Endothelial cell of umbilical vein (primary cell): ENCODE measurements at places on chromosomes 5 and 9.

DNA sequence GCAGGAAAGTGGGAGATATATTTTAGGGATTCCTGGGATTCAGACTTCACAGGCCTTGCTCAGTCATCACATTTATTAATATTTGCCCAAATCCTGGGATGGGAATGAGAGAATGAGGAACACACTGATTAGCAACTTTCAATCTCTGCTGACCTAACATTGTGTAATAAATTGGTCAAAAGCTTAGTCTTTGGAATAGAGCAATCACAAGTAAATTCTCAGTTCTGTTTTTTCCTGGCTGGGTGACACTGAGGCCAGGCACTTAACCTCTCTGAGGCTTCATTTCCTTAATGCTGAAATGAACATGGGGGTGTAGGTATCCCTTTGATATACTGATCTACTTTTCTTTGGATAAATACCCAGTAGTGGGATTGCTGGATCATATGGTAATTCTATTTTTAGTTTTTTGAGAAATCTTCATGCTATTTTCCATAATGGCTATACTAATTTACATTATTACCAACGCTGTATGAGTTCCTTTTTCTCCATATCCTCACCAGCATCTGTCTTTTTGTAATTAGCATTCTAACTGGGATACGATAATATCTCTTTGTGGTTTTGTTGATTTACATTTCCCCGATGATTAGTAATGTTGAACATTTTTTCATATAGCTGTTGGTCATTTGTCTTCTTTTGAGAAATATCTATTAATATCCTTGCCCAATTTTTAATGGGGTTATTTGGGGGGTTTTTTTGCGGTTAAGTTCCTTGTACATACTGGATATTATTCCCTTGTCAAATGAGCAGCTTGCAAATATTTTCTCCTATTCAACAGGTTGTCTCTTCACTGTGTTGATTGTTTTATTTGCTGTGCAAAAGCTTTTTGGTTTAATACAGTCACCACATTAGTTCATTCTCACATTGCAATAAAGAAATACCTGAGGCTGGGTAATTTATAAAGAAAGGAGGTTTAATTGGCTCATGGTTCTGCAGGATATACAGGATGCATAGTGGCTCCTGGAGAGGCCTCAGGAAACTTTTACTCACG lies 36.8 kb upstream of the NIPBL start:
- DNase-seq: no peak

- no peak for DNase-seq
Observed at GRCh38 chr5:129041196-129041881, 53.2 kb upstream of the ISOC1 start.

DNA sequence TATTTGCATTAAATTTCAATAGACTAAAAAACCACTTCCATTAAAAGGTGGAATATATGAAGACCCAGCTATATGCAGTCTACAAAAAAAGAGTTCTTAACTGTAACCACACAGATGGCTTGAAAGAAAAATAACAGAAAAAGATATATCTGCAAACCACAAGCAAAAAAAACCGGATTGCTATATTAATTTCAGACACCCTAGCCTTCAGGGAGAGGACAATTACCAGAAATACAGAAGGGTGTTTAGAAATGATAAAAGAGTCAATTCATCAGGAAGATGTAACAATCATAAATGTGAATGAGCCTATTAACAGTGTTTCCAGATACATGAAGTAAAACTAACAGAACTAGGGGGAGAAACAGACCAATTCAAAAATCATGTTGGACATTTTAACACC lies 56.9 kb upstream of the SMIM23 start:
- no peak for DNase-seq

GRCh38 chr9:129702589-129703520 lies 37.4 kb downstream of the PRRX2 start:
- DNase-seq: no peak

GRCh38 chr9:85322592-85322991 lies 419.2 kb downstream of the AGTPBP1 start:
- DNase-seq: no peak

- DNase-seq: no peak
Observed at GRCh38 chr5:95029569-95030366, 255.1 kb downstream of the MCTP1 start.

GRCh38 chr9:130173666-130173983 lies 1.4 kb downstream of the NCS1 start:
- no peak for DNase-seq

GRCh38 chr5:135823881-135824280 lies 10.6 kb upstream of the SLC25A48 start:
- DNase-seq: no peak

GRCh38 chr9:137515338-137515724 lies 34.9 kb downstream of the PNPLA7 start:
- no peak for DNase-seq

DNA sequence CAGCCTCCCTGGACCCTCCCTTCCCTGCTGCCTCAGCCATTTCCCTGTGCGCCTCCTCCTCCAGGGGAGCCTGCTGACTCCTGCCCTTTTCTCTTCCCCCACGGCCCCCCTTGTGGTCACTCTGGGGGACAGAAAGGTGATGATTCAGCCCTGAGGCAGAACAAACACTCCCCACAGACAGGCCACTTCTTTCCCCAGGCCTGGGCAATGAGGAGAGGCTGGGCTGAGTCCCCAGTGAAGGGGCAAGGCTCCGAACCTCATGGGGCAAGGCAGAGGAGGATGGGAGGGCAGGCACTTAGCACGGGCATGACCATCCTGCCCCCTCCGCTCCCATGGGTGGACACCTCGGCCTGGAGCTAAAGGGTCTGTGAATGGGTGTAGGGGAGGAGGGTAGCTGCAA lies 21.0 kb downstream of the CSF1R start:
- no peak for DNase-seq

GRCh38 chr5:570886-571285 lies 41.3 kb upstream of the CEP72 start:
- no peak for DNase-seq

DNA sequence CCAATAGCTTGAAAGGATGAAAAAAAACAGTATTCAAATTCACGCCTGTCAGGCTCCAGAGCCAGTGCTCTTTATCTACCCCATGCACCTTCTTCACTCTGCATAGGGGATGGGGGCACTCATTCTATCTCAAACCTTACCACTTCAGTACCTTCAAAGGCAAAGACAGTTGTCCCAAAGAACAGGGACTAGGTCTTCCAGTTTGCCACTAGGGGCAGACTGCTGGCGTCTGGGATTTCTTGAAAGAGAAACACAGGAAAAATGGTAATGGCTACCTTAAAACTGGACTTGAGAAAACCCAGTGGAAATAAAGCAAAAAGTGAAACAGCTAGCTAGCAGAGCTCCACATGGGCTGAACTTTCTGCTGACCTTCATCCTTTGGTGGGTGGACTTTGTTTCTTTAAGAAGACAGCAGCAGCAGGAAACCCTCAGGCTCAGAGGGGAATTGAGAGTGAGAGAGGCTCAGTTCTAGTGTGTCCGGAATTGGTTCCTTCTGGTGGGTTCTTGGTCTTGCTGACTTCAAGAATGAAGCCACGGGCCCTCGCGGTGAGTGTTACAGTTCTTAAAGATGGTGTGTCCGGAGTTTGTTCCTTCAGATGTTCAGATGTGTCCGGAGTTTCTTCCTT lies 41.0 kb upstream of the SLC36A1 start:
- no peak for DNase-seq

- no peak for DNase-seq
Observed at GRCh38 chr9:116626762-116627161, 60.3 kb upstream of the TRIM32 start.

DNA sequence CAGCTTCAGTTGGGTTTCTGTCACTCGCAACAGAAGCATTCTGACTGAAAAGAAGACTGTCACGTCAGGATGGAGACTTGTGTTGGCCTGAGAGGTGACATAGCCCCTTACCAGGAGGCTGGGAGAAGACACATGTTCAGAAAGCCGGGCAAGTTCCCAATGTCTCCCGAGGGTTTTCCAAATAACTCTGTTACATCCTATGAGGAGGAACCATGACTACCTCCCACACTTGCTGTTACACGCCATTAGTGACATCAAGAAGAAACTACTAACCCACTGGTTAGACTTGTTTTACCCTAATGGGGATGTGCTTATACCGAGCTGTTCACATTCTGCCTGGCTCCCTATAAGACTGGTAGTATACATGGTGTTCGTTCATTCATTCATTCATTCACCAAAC lies 33.3 kb downstream of the SH3PXD2B start:
- DNase-seq: no peak

DNA sequence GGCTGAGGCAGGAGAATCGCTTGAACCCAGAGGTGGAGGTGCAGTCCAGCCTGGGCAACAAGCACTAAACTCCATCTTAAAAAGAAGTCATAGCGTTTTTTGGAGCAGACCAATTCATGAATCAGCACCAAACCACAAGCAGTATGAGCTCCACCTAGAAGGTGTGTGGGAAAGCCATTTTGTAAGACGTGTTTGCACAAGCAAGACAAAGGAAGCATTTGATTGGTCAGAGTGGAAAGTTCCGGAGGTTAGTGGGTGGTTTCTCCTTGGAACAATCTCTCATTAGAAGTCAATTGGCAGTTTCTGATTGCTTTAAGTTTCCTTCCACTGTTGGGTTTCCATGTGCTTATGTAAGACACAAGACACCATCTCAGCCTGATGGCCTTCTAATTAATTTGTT lies 5.0 kb downstream of the SRD5A1 start:
- DNase-seq: no peak

DNA sequence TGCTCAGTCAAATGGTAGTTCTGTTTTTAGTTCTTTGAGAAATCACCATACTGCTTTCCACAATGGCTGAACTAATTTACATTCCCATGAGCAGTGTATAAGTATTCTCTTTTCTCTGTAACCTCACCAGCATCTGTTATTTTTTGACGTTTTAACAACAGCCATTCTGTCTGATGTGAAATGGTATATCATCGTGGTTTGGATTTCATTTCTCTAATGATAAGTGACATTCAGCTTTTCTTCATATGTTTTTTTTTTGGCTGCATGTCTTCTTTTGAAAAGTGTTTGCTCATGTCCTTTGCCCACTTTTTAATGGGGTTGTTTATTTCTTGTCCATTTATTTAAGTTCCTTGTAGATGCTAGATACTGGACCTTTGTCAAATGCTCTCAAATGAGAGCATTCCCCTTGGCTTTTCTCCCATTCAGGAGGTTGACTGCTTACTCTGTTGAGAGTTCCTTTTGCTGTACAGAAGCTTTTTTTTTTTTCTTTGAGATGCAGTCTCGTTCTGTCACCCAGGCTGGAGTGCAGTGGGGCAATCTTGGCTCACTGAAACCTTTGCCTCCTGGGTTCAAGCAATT lies 58.7 kb upstream of the RGMB start:
- DNase-seq: no peak

GRCh38 chr9:28735738-28736342 lies 1162.6 kb upstream of the C9orf72 start:
- DNase-seq: no peak

- no peak for DNase-seq
Observed at GRCh38 chr5:137186759-137187461, 312.2 kb downstream of the SPOCK1 start.

- no peak for DNase-seq
Observed at GRCh38 chr9:136324501-136325300, 2.6 kb upstream of the GPSM1 start.

GRCh38 chr9:92488681-92489550 lies 6.6 kb upstream of the ASPN start:
- DNase-seq: no peak

- DNase-seq: no peak
Observed at GRCh38 chr5:53552561-53552960, 7.9 kb upstream of the NDUFS4 start.

GRCh38 chr5:175694371-175695160 lies 36.7 kb downstream of the HRH2 start:
- DNase-seq: no peak

GRCh38 chr9:89844535-89844934 lies 239.7 kb downstream of the GADD45G start:
- no peak for DNase-seq

GRCh38 chr9:75850459-75851200 lies 39.8 kb upstream of the PCSK5 start:
- DNase-seq: no peak

- DNase-seq: no peak
Observed at GRCh38 chr5:172463031-172463430, 8.7 kb upstream of the SH3PXD2B start.

DNA sequence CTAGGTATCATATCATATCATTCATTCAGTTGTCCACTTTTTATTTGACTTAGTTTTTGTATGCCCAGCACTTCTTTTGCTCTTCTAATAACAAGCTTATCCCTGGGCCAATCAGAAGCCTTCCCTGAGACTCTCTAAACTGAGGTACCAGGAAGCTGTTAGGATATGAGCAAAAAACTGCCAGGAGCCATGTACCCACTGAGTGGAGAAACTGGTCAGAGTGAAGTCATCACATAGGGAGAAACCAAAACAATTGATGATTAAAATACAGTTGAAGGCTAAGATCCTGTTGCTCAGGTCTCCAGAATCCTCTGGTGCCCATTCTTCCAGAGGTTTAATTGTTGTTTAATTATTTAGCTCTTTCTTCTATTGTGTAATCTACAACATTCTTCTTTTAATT lies 120.2 kb downstream of the KIAA0825 start:
- no peak for DNase-seq

- no peak for DNase-seq
Observed at GRCh38 chr5:88503041-88503345, 234.3 kb upstream of the TMEM161B start.

DNA sequence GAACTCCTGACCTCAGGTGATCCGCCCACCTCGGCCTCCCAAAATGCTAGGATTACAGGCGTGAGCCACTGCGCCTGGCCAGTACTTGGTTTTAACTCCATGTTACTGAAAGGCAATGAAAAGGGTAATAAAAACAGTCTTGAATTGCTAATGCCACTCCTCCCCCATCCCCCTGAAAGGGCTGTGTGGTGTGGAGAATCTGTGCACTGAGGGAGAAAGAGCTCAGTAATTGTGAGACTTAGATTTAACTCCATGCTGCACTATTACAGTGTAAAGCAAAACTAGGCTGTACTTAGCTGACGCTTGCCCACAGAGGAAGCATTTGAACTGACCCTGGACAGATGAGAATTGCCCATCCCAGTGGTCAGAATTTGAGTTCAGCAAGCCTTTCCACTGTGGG lies 1662.4 kb upstream of the ACO1 start:
- DNase-seq: no peak

DNA sequence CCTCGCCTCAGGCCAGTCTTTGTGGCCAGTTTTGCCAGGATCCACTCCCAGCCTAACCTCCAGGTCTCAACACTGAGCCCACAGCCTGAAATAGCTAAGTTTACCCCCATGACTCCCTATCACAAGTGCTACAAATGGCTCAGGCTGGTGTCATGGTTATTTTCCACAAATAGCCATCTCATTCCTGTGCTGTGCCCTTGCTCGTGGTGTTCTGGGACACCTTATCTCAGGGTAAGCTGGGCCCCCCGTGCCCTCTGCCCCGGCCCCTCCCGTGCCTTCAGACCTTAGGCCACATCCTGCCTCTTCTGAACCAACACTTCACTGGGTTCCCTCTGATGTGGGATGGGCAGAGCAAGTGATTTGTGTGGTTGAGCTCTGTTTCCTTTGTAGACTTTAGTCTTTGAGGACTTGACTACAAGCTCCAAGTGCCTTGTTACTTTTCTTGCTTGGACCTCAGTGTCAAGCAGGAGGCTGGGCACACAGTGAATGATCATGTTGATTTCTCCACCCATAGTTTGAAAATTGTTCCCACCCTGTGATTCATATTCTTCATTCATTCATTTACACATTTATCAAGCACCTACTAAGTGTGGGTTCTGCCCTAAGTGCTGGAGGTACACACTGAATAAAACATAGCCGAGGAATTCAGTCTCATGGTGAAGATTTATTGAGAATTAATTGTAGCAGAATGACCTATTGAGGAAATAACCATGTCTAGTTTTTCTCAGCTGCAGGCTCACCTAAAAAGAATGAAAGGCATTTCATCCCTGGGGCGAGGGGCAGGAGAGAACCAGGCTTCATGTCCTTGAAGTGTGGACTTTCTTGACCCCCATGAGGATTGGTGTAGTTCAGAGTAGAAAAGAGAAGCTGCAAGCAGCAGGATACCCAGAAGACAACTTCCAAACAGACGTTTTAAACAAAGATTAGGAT lies 84.5 kb upstream of the CTNNA1 start:
- DNase-seq: no peak
